Thymus (tissue), 14 donors: ENCODE measurements at places on chromosomes 16 and 17. TPM values are rescaled to one million over a fixed set of nuclear protein-coding genes. Genes with fewer than 3 reads are reported as not detected.

Gene ICAM2
- polyA plus RNA-seq, result 38.6 TPM

Gene ORAI3
- polyA plus RNA-seq, result 26.4 TPM

Gene LRRC37A
- polyA plus RNA-seq, result 2.0 TPM

Gene TCAP
- 1.7 TPM for polyA plus RNA-seq

Gene NXN
- polyA plus RNA-seq, result 25.7 TPM

- H3K4me3 ChIP-seq, result no peak overlapping the region
- DNase-seq, result no peak
- H3K4me1 ChIP-seq, result peaks cover 31% of the 10 kb centered on the region
- no peak overlapping the region for H3K27ac ChIP-seq
- H3K36me3 ChIP-seq, result no peaks in the 10 kb centered on the region
Observed at GRCh38 chr16:66592241-66592640, 12.3 kb upstream of the CMTM3 start.

GRCh38 chr17:67125924-67126323 lies 81.6 kb downstream of the CACNG1 start:
- no peaks in the 10 kb centered on the region for H3K27me3 ChIP-seq
- no peak for DNase-seq
- H3K27ac ChIP-seq, result no peak overlapping the region
- H3K36me3 ChIP-seq, result peaks cover 44% of the 10 kb centered on the region

- DNase-seq, result no peak
- no peaks in the 10 kb centered on the region for H3K27me3 ChIP-seq
- no peaks in the 10 kb centered on the region for H3K36me3 ChIP-seq
- H3K27ac ChIP-seq, result no peak overlapping the region
- peaks cover 15% of the 10 kb centered on the region for H3K4me1 ChIP-seq
Observed at GRCh38 chr16:66484453-66485213, 57.5 kb downstream of the BEAN1 start.

DNA sequence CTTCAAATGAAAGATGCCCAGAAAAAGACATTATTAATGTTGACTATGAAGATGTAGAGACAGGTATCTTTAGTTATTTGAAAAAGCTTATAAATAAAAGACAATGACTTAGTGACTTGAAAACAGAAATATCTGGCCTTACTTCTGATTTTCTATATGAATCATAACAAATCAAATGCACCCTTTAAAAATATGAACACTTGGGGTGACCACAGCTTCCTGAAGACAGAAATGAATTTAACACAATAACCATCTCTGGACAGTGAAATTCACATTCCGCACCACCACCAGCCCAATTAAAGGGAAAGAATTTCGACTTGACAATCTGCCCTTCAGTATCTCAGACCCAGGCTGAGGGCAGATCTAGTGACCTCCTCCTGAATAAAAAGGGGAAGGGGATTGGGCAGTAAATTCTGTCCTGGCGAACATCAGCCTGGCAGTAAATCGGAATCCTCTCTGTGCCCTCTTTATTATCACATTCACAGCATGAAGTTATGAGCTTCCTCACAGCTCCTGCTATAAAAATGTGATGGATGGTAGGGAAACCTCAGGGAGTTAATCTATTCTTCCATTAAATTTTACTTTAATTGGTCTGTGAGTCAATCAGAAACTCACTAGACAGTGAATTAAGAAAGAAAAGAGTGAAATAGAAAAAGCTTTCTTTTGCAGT lies 131.5 kb downstream of the SNX11 start:
- H3K27me3 ChIP-seq, result no peaks in the 10 kb centered on the region
- no peak overlapping the region for H3K27ac ChIP-seq
- H3K36me3 ChIP-seq, result no peaks in the 10 kb centered on the region
- H3K4me1 ChIP-seq, result peaks cover under 1% of the 10 kb centered on the region
- H3K4me3 ChIP-seq, result no peak overlapping the region

- peak; percentile 75 for DNase-seq
- H3K27ac ChIP-seq, result peak overlapping the region; percentile 34
Observed at GRCh38 chr16:57648581-57649442, 19.3 kb upstream of the ADGRG3 start.

DNA sequence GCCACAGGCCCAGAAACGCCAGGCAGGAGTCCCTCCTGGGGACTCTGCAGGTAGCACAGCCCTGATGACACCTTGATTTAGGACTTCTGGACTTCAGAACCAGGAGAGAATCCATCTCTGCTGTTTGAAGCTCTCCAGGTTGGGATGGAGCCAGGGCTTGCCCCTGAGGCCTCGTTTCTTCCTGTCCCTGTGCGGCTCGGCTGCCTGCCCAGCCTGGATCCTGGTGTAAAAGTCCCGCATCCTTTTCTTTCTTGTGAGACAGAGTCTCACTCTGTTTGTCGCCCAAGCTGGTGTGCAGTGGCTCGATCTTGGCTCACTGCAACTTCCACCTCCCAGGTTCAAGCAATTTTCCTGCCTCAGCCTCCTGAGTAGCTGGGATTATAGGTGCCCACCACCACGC lies 17.9 kb upstream of the CBX4 start:
- peaks cover 23% of the 10 kb centered on the region for H3K27me3 ChIP-seq
- no peak overlapping the region for H3K27ac ChIP-seq
- peaks cover 10% of the 10 kb centered on the region for H3K4me1 ChIP-seq
- H3K36me3 ChIP-seq, result no peaks in the 10 kb centered on the region
- DNase-seq, result no peak

DNA sequence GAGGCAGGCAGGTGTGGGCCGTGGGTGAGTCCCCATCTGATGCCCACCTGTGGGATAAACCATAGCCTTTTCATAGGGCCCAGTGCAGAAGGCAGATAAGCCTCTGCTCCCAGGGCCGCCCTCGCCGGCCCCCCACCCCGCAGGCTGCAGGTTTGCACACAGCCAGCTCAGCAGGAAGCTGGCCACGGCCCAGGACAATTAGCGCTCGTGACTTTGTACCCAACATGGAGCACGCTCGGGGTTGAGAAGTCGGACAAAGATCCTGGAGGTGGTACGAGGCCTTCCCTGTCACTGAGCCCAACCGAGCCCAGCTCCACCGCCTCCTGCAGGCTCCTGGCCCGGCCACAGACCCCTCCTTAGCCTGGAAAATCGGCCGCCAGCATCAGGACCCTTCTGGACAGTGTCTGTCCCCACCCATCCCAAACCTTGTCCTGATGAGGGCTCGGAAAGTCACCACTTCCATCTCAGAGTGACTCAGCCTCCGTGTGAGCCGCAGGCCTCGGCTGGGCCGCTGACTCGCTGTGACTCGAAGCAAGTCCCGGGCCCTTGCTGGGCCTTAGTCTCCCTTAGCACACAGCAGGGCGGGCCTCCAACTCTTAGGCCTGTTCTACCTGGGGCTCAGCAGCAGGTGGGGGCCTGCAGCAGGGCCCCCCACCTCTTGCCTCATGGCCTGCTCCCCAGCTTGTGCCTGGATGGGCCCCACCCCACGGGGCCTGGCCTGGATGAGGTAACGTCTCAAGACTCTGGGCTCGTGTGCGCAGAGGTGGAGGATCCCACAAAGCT lies 22.7 kb downstream of the FAM83G start:
- no peak for DNase-seq
- no peak overlapping the region for H3K27ac ChIP-seq
- peaks cover 4% of the 10 kb centered on the region for H3K27me3 ChIP-seq
- peaks cover 16% of the 10 kb centered on the region for H3K36me3 ChIP-seq
- no peak overlapping the region for H3K4me3 ChIP-seq

- no peak overlapping the region for H3K27ac ChIP-seq
- peak; percentile 1 for DNase-seq
- no peaks in the 10 kb centered on the region for H3K36me3 ChIP-seq
- no peaks in the 10 kb centered on the region for H3K4me1 ChIP-seq
- H3K27me3 ChIP-seq, result no peaks in the 10 kb centered on the region
Observed at GRCh38 chr17:53032861-53033271, 789.9 kb upstream of the KIF2B start.

DNA sequence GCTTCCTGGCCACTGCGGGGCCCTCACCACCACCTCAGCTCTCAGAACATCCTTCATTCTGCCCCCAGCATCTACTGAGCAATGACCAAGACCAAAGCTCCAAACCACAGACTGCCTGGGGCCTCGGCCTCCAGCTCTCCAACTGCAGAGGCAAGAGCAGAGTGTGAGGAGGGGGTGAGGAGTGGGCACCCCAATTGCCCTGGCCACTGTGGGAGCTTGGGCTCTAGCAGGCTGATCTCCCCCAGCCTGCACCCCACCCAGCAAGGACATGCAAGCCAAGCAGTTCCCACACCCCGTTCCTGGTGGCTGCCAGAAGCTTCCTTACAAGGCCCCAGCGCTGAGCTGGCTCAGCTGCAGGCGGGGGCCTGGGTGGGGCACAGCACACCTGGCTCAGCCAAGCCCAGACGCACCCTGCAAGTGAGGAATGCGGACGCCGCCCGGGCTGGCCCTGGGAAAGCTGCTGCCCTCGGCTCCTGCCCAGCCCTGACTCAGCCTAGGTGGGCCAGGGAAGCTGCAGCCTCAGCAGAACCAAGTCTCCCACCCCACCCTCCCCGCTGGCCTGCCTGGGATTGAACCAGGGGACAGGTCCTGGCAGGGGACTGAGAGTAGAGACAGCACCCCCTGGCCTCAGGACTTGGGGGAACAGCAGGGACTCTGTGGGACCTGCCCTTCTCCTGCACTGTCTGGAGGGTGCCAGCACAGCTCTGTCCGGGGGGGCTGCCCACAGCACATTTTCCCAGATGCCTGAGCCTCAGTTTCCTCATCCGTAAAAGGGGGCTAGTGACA lies 29.7 kb upstream of the KRT17 start:
- no peaks in the 10 kb centered on the region for H3K27me3 ChIP-seq
- H3K4me3 ChIP-seq, result no peak overlapping the region
- peaks cover 43% of the 10 kb centered on the region for H3K4me1 ChIP-seq
- DNase-seq, result no peak
- H3K27ac ChIP-seq, result peak overlapping the region; percentile 87

DNA sequence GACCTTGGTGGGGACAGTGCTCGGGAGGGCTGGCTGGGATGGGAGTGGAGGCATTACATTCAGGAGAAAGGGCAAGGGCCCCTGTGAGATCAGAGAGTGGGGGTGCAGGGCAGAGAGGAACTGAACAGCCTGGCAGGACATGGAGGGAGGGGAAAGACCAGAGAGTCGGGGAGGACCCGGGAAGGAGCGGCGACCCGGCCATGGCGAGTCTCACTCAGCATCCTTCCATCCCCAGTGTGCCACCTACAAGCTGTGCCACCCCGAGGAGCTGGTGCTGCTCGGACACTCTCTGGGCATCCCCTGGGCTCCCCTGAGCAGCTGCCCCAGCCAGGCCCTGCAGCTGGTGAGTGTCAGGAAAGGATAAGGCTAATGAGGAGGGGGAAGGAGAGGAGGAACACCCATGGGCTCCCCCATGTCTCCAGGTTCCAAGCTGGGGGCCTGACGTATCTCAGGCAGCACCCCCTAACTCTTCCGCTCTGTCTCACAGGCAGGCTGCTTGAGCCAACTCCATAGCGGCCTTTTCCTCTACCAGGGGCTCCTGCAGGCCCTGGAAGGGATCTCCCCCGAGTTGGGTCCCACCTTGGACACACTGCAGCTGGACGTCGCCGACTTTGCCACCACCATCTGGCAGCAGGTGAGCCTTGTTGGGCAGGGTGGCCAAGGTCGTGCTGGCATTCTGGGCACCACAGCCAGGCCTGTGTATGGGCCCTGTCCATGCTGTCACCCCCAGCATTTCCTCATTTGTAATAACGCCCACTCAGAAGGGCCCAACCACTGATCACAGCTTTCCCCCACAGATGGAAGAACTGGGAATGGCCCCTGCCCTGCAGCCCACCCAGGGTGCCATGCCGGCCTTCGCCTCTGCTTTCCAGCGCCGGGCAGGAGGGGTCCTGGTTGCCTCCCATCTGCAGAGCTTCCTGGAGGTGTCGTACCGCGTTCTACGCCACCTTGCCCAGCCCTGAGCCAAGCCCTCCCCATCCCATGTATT lies 1.1 kb downstream of the CSF3 start:
- H3K27ac ChIP-seq, result no peak overlapping the region
- H3K4me1 ChIP-seq, result peaks cover 3% of the 10 kb centered on the region
- DNase-seq, result no peak

Gene MRPS23
- 22.7 TPM for polyA plus RNA-seq

Gene TBC1D3L
- 30.8 TPM for polyA plus RNA-seq

- H3K27ac ChIP-seq, result no peak overlapping the region
- no peak overlapping the region for H3K4me3 ChIP-seq
- H3K27me3 ChIP-seq, result no peaks in the 10 kb centered on the region
- DNase-seq, result no peak
- H3K4me1 ChIP-seq, result peaks cover 4% of the 10 kb centered on the region
Observed at GRCh38 chr17:27531469-27531961, 75.3 kb downstream of the KSR1 start.

GRCh38 chr16:69244336-69244735 lies 57.4 kb downstream of the SNTB2 start:
- H3K4me1 ChIP-seq, result no peaks in the 10 kb centered on the region
- H3K27ac ChIP-seq, result no peak overlapping the region
- H3K4me3 ChIP-seq, result no peak overlapping the region
- peaks cover 3% of the 10 kb centered on the region for H3K36me3 ChIP-seq

- DNase-seq, result no peak
- no peaks in the 10 kb centered on the region for H3K4me1 ChIP-seq
- H3K27me3 ChIP-seq, result no peaks in the 10 kb centered on the region
- no peak overlapping the region for H3K27ac ChIP-seq
- H3K4me3 ChIP-seq, result no peak overlapping the region
Observed at GRCh38 chr16:57709663-57710062, 15.1 kb downstream of the DRC7 start.

DNA sequence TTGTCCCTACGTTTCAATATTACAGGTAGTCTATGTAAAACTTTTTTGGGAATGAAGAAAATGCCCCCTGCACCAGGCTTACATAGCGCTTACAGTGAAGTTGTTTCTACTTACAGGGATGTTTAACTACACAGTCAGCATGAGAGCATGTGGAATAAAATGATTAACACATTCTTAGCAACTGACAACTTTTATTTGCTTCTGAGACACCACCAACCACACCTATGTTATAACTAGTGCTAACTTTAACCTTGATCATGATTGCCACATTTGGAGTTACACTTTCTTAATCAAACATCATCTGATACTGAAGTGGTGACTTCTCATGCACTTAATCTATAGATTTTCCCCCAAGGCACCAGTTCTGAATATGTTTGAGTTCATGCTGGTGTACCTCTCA lies 20.3 kb upstream of the ZNF267 start:
- H3K27ac ChIP-seq, result no peak overlapping the region
- no peak overlapping the region for H3K4me3 ChIP-seq
- no peaks in the 10 kb centered on the region for H3K4me1 ChIP-seq
- no peak for DNase-seq
